ENCODE measurements at places on chromosomes 11 and 22. TPM values are rescaled to one million over a fixed set of nuclear protein-coding genes. Genes with fewer than 3 reads are reported as not detected.

DNA sequence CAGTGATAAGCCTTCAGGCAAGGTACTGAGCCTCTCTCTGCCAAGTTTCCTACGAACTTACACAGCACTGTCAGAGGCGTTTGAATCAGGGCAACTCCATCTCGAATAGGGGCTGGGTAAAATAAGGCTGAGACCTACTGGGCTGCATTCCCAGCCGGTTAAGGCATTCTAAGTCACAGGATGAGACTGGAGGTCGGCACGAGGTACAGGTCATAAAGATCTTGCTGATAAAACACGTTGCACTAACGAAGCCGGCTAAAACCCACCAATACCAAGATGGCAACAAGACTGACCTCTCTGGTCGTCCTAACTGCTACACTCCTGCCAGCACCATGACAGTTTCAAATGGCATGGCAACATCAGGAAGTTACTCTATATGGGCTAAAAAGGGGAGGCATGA lies 20.4 kb upstream of the POGLUT3 start:
- DNase-seq, result no peak
- peaks cover 16% of the 10 kb centered on the region for H3K36me3 ChIP-seq
- H3K27ac ChIP-seq, result no peak overlapping the region
- H3K4me1 ChIP-seq, result no peaks in the 10 kb centered on the region
- H3K4me3 ChIP-seq, result no peak overlapping the region

GRCh38 chr11:114308689-114309089 lies 12.5 kb downstream of the NNMT start:
- no peak overlapping the region for H3K27ac ChIP-seq
- peak; percentile 89 for DNase-seq
- no peaks in the 10 kb centered on the region for H3K4me1 ChIP-seq
- H3K36me3 ChIP-seq, result no peaks in the 10 kb centered on the region
- H3K4me3 ChIP-seq, result no peak overlapping the region
- H3K27me3 ChIP-seq, result no peaks in the 10 kb centered on the region

DNA sequence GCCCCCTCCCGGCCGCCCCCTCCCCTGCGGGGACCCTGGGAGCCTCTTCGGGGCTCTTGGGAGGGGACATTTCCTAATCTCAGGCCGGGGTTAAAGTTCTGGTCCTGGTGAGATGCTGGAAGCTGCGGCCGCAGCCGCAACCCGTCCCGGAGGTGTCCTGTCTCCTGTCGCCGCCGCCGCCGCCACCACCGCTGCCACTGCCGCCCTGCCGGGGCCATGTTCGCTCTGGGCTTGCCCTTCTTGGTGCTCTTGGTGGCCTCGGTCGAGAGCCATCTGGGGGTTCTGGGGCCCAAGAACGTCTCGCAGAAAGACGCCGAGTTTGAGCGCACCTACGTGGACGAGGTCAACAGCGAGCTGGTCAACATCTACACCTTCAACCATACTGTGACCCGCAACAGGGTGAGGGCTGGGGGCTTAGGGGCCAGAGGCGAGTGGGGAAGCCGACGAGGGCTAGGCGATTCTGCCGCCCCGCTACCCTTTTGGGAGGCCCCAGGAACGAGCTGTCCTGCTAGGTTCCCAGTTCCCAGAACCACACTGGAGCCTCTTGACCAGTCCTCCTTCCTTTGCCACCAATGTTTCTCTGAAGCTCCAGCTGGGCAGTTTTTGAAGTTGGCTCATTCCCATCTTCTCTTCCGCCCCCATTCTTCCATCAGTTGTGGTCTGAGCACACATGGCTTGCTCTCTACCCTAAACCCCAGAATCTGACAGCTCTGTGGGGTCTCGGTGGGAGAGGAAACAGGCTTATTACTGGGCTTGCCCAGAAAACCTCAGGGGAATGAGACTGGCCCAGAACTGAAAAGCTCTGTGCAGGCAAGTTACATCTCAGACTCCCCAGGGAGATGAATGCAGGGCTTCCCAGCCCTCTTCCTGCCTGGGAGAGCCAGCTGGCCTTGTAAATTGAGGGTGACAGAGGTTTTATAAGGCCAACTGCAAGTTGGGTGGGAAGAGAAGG lies 781 bp downstream of the SIDT2 start:
- peak overlapping the region; percentile 90 for H3K27ac ChIP-seq
- peak; percentile 63 for DNase-seq
- H3K4me3 ChIP-seq, result peak overlapping the region; percentile 81
- H3K4me1 ChIP-seq, result peaks cover 15% of the 10 kb centered on the region
- no peaks in the 10 kb centered on the region for H3K27me3 ChIP-seq

DNA sequence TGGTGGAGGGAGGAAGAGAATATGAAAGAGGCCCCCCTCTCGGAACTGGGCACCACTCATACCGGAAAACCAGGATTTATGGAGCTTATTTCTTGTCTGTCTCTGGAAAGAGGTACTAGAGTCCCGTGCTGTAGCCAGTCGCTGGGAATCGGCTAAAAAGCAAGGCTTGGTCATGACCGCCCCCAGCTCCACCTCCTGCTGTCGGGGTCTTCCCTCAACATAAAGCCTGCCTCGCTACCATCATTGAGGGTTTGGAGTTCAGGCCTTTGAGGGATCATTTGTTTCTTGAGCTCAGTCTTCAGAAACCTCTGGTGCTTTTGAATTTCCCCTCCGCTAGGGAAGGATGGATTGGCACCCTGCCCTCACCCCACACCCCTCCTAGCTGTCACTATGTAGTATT lies 97.1 kb downstream of the TSPAN18 start:
- no peaks in the 10 kb centered on the region for H3K36me3 ChIP-seq
- H3K27ac ChIP-seq, result peak overlapping the region; percentile 88
- peaks cover 24% of the 10 kb centered on the region for H3K4me1 ChIP-seq
- no peaks in the 10 kb centered on the region for H3K27me3 ChIP-seq
- no peak for DNase-seq

The HOATZ gene
- not detected for total RNA-seq

- H3K4me3 ChIP-seq, result no peak overlapping the region
- no peaks in the 10 kb centered on the region for H3K27me3 ChIP-seq
- H3K4me1 ChIP-seq, result no peaks in the 10 kb centered on the region
- no peak for DNase-seq
- H3K27ac ChIP-seq, result no peak overlapping the region
These were observed 80.9 kb downstream of the TRIM29 start for GRCh38 chr11:120057028-120057330.

The LGR4 gene
- total RNA-seq, result 89.3 TPM

DNA sequence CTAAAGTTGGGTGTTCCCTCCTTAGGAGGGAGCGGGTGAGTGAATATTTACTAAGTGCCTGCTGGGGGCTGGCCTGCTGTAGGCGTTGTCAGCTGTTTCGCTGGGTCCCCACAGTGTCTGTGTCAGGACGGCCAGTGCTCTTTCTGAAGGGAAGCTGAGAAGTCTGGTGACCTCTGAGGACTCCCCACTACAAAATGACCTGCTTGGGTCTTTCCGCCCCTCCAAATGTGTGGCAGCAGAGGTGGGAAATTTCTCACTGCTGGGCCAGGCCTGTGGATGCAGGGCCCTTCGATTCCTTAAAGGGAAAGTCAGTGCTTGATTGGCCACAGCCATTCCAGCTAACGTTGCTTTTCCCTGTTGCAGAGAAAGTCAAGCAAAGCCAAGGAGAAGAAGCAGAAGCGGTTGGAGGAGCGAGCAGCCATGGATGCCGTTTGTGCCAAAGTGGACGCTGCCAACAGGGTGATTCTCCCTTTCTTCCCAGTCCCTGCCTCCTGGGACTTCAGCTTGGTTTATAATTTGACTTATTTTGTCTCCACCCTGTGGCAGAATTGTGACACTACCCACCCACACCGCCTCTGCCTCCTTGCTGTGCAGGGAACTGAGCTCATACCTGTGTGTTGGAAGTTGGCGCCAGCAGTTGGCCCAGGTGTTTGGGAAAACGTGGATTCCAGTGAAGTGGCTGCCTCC lies 6.8 kb downstream of the NAA40 start:
- H3K4me1 ChIP-seq, result peaks cover 27% of the 10 kb centered on the region
- H3K4me3 ChIP-seq, result no peak overlapping the region
- peaks cover 20% of the 10 kb centered on the region for H3K36me3 ChIP-seq

DNA sequence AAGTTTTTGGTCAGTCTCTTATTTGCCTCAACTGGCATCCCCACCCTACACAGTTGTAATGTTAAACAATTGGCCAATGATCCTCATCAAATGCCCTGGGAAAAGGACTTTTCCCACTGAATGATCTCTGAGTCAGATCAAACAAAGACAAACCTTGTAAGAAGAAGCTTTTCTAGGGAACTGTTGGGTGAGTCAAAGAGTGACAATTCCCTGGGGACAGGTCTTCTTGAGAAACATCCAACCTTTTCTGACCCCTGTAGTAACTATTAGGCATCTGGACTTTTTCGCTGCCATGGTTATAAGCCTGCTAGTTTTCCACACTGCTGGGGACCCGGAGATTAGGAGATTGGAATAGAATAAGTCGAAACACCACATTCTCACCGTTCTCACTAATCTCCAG lies 789.8 kb upstream of the API5 start:
- H3K27ac ChIP-seq, result no peak overlapping the region
- no peak overlapping the region for H3K4me3 ChIP-seq
- H3K4me1 ChIP-seq, result peaks cover 4% of the 10 kb centered on the region
- no peaks in the 10 kb centered on the region for H3K27me3 ChIP-seq
- DNase-seq, result peak; percentile 42

- H3K4me3 ChIP-seq, result no peak overlapping the region
- peaks cover 8% of the 10 kb centered on the region for H3K27me3 ChIP-seq
- H3K27ac ChIP-seq, result no peak overlapping the region
These were observed 27.9 kb downstream of the PIWIL4 start for GRCh38 chr11:94595076-94595475.

The CARD18 gene
- total RNA-seq, result not detected

- peaks cover 24% of the 10 kb centered on the region for H3K36me3 ChIP-seq
- DNase-seq, result no peak
- no peaks in the 10 kb centered on the region for H3K27me3 ChIP-seq
These were observed 5.5 kb downstream of the RPS6KA4 start for GRCh38 chr11:64364435-64364834.

GRCh38 chr11:115501893-115502589 lies 2.2 kb downstream of the CADM1 start:
- peaks cover under 1% of the 10 kb centered on the region for H3K27me3 ChIP-seq
- no peaks in the 10 kb centered on the region for H3K36me3 ChIP-seq
- peak; percentile 44 for DNase-seq
- peaks cover 9% of the 10 kb centered on the region for H3K4me1 ChIP-seq

- peak; percentile 45 for DNase-seq
- no peaks in the 10 kb centered on the region for H3K36me3 ChIP-seq
- no peak overlapping the region for H3K27ac ChIP-seq
- peaks cover 13% of the 10 kb centered on the region for H3K4me1 ChIP-seq
These were observed 760 bp upstream of the CELSR1 start for GRCh38 chr22:46537946-46538813.

The MUC5B gene
- not detected for total RNA-seq

GRCh38 chr11:15418921-15419320 lies 304.2 kb downstream of the INSC start:
- no peaks in the 10 kb centered on the region for H3K4me1 ChIP-seq
- no peaks in the 10 kb centered on the region for H3K36me3 ChIP-seq
- no peak overlapping the region for H3K4me3 ChIP-seq
- DNase-seq, result no peak

The ALX4 gene
- total RNA-seq, result 0.18 TPM

The OR6T1 gene
- not detected for total RNA-seq

GRCh38 chr11:88064097-88064705 lies 111.0 kb downstream of the RAB38 start:
- no peaks in the 10 kb centered on the region for H3K36me3 ChIP-seq
- no peaks in the 10 kb centered on the region for H3K4me1 ChIP-seq
- H3K27me3 ChIP-seq, result no peaks in the 10 kb centered on the region
- DNase-seq, result no peak
- no peak overlapping the region for H3K4me3 ChIP-seq

GRCh38 chr11:61416941-61417340 lies 12.8 kb downstream of the CPSF7 start:
- no peaks in the 10 kb centered on the region for H3K4me1 ChIP-seq
- DNase-seq, result no peak

The GRIK4 gene
- total RNA-seq, result 0.11 TPM

GRCh38 chr22:30390974-30391691 lies 3.9 kb upstream of the RNF215 start:
- H3K4me3 ChIP-seq, result no peak overlapping the region
- peak; percentile 73 for DNase-seq
- H3K27me3 ChIP-seq, result no peaks in the 10 kb centered on the region
- H3K4me1 ChIP-seq, result no peaks in the 10 kb centered on the region

- no peaks in the 10 kb centered on the region for H3K36me3 ChIP-seq
- H3K4me1 ChIP-seq, result no peaks in the 10 kb centered on the region
- no peak overlapping the region for H3K27ac ChIP-seq
- H3K4me3 ChIP-seq, result no peak overlapping the region
These were observed 6.9 kb upstream of the PRAME start for GRCh38 chr22:22565981-22566380.

The MIOX gene
- total RNA-seq, result not detected

- H3K4me3 ChIP-seq, result peak overlapping the region; percentile 7
- peak; percentile 80 for DNase-seq
- H3K36me3 ChIP-seq, result no peaks in the 10 kb centered on the region
- H3K27me3 ChIP-seq, result no peaks in the 10 kb centered on the region
- H3K27ac ChIP-seq, result peak overlapping the region; percentile 97
These were observed 6.3 kb downstream of the ARHGEF17 start for GRCh38 chr11:73314117-73314961.

- H3K36me3 ChIP-seq, result no peaks in the 10 kb centered on the region
- DNase-seq, result no peak
- peaks cover 7% of the 10 kb centered on the region for H3K4me1 ChIP-seq
- no peak overlapping the region for H3K27ac ChIP-seq
- peak overlapping the region; percentile 10 for H3K4me3 ChIP-seq
These were observed 604 bp upstream of the POLR3H start for GRCh38 chr22:41544671-41545476.

DNA sequence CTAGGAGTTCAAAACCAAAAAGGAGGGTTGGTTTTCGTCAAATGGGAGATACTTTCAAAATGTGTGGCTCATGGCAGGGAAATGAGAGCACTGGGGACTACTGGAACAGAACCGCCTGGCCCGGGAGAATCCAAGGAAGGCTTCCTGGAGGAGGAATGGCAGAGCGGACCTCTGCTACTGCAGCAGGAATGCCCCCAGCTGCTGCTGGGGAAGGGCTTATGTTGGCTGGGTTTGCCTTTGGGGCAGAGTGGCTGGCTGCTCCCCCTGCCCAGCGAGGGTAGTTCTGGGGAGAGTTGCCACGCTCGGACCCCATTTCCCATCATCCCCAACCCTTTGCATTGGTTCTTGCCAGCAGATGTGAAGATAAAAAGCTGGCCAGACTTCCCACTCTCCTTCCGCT lies 10.6 kb upstream of the APOBEC3A start:
- H3K4me3 ChIP-seq, result no peak overlapping the region
- no peaks in the 10 kb centered on the region for H3K4me1 ChIP-seq
- H3K27ac ChIP-seq, result no peak overlapping the region
- no peaks in the 10 kb centered on the region for H3K36me3 ChIP-seq
- H3K27me3 ChIP-seq, result no peaks in the 10 kb centered on the region

GRCh38 chr22:48692734-48693376 lies 1134.8 kb downstream of the BRD1 start:
- H3K36me3 ChIP-seq, result no peaks in the 10 kb centered on the region
- no peaks in the 10 kb centered on the region for H3K4me1 ChIP-seq
- DNase-seq, result peak; percentile 25
- H3K27me3 ChIP-seq, result no peaks in the 10 kb centered on the region
- H3K27ac ChIP-seq, result no peak overlapping the region

The UBQLNL gene
- total RNA-seq, result 3.4 TPM

- peaks cover 32% of the 10 kb centered on the region for H3K27me3 ChIP-seq
- H3K36me3 ChIP-seq, result no peaks in the 10 kb centered on the region
- no peak overlapping the region for H3K4me3 ChIP-seq
- no peak overlapping the region for H3K27ac ChIP-seq
These were observed 1.1 kb upstream of the SEPTIN5 start for GRCh38 chr22:19713245-19713644.
